Pons (tissue), 1 donor: ENCODE measurements at places on chromosomes 6 and 20.

DNA sequence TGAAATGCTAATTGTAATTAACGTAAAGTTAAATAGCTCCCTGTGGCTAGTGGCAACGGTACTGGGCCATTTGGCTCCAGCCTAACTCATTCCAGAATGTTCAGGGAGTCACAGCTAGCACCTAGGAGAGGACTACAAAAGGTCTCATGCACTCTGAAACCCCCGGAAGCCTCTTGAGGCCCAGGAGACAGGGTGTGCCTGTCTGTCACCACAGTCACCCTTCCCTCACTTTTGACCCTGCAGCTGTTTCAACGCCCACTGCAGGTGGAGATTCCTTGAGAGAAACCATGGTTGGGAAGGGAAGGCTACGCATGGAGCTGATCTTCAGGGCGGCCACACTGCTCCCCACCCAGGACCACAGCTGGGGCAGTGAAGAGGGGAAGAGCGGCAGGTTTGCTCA lies 58.6 kb downstream of the SULF2 start:
- no peak for DNase-seq

DNA sequence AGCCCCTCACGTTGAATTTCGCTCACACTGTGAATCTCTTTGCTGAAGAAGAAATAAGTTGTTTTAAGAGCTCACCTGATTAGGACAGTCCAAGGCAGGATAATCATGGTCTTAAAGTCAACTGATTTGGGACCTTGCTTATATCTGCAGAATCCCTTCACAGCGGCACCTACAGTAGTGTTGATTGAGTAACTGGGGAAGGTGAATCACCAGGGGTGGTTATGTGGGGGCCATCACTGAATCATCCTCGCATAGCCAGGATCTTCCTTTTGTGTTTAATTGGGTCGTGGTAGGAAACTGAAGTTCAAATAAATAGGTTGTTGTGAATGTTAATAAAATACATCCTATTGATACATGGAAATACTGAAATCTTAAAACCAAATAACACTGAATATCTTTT lies 20.2 kb upstream of the MICA start:
- no peak for DNase-seq

GRCh38 chr6:46350714-46351113 lies 140.5 kb downstream of the RCAN2 start:
- DNase-seq = no peak

GRCh38 chr6:55239099-55239498 lies 64.8 kb downstream of the HCRTR2 start:
- no peak for DNase-seq

- DNase-seq = no peak
These were observed 37.8 kb upstream of the TFB1M start for GRCh38 chr6:155352130-155352420.

DNA sequence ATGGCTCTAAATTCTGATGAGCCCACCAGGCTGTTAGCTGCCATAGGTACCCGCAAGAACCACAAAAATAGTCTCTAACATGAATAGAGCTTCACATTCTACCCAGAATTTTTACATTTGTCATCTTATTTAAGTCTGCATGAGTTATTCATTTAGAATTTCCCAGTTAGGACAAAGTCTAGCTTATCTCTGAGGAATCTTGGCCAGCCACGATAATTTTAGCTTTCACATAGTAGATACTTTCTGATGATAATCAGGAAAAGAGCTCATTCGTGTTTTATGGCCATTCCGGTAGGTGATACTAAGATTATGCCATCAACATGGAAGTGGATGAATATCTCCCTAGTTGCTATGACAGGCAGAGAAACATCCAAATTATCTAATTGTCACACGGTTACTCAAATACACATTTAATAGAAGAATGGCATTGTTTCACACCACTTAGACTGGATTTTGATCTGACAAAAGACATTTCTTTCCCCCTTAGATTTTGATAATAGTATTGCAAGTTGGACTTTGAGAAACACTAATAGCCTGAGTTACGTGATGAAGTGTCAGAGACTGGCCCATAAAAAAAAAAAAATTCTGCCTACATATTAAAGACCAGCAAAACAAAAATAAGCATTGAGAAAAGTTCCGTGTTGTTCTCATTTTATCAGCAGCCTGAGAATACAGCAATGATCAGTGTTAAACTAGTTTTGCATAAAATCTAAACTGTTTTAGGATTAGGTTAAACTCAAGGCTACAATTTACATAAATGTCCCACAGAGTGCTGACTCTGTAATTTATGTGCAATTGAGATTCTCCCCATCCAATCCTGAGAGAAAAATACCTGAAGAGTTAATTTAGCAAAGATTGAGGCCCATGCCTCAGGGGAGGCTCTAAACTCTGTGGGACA lies 397.5 kb upstream of the ARID1B start:
- no peak for DNase-seq

DNA sequence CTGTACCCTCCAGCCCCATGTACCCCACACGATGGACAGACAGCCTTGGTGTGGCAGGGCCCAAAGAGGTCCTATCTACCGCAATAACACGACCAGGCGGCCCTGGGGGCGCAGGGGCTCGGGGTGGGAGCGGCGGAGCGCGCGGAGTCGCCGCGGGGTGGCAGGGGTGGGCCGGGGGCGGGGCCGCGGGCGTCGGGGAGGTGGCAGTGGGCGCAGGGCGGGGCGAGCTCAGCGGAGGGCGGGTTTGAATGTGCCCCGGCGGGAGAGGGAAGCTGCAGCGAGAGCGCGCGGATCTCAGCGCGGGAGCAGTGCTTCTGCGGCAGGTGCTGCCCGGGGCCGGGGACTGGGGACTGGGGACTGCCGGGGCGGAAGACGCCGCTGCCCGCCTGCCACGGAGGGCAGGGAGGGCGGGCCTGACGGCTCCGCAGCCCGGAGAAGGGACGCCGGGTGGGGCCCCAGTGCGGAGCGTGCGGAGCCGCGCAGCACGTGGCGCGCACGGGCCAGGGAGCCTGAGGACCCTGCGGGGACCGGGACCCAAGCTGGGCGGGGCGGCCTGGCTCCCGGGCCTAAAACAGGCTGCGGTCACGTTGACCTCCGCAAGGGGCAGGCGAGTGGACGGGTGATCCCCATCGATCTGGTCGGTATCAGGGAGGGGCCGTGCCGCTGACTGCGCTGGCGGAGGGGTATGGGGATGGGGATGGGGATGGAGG lies at the start of gene SLC29A1:
SLC29A1 (plus strand) TSS at position 277 of the 710 bp plus-strand sequence. CDS start 3,719 bp downstream, outside the sequence.
- DNase-seq = no peak

DNA sequence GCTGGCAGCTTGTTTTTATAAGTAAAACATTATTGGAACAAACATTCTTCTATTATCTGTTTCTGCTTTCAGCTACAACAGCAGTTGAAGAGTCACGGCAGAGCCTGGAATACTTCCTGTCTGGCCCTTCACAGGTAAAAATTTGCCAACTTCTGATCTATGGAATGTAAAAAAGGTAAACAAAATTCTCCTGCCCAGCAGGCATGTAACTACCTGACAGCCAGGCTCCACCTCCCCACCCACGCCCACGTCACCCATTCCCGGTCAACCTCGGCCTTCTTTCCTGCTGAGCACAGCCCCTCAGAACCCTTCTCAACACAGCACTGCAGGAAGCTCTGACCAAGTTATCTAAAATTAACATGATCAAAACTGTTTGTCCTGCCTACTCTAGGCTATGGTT lies 166.0 kb downstream of the DLL1 start:
- DNase-seq = no peak

GRCh38 chr6:156883497-156884252 lies 106.5 kb downstream of the ARID1B start:
- DNase-seq = no peak

DNA sequence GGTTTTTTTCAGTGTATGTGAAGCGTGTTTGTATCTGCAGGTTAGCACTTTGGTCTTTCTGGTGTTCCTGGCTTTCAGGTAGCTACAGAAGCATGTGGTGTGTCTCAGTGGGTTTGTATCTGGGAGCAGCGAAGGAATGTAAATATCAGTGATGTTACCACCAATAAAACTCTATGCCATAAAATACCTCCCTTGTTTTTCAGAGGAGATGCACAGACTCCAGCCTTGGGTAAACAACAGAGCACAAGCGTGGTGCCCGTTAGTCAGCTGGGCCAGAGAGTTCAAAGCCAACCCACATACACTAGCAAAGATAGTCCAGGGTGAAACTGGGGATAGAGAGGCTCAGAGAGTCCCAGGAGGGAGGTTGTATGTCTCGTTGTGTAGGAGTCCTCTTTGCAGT lies 393.8 kb downstream of the SMOC2 start:
- DNase-seq = no peak
